Stomach (tissue), 19 donors: ENCODE measurements at places on chromosomes 3 and 15.

- no peaks in the 10 kb centered on the region for H3K27me3 ChIP-seq
- no peak overlapping the region for H3K4me3 ChIP-seq
- no peak for DNase-seq
- H3K27ac ChIP-seq: no peak overlapping the region
Measured at GRCh38 chr3:44906997-44907396, 32.6 kb downstream of the TGM4 start.

DNA sequence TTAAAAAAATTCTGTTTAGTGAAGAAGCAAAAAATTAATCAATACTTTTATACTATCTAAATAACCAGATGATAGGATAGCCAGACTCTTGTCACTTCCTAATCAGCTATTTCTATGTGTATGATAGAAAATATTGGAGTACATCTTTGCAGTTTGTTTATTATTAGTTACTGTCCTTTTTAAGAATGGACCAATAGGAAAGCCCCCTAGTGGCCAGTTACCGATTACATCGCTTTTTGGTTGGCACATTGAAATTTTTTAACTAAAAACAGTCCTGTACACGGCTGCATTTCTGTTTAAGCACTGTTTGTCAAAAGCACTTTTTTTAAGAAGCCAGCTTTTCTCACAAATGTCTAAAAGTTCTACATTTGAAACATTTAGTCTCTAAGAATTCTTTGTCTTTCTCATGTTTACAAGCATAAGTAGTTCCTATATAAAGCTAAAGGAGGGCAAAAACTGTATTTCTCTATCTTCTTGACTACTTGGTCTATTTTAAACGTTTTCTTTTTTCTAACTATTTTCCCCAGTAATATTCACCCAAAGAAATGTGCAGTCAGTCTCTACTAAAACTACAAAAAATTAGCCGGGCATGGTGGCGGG lies 253.2 kb upstream of the LRTM1 start:
- no peaks in the 10 kb centered on the region for H3K27me3 ChIP-seq
- no peak overlapping the region for H3K4me3 ChIP-seq
- no peak overlapping the region for H3K27ac ChIP-seq
- no peaks in the 10 kb centered on the region for H3K36me3 ChIP-seq
- peak; percentile 54 for DNase-seq

GRCh38 chr3:9231006-9231405 lies 18.4 kb downstream of the SRGAP3 start:
- no peaks in the 10 kb centered on the region for H3K36me3 ChIP-seq
- peaks cover 14% of the 10 kb centered on the region for H3K4me1 ChIP-seq
- H3K27ac ChIP-seq: no peak overlapping the region
- DNase-seq: peak; percentile 58
- no peaks in the 10 kb centered on the region for H3K27me3 ChIP-seq
- H3K4me3 ChIP-seq: no peak overlapping the region

- H3K36me3 ChIP-seq: peaks cover 24% of the 10 kb centered on the region
- no peak overlapping the region for H3K27ac ChIP-seq
- H3K4me3 ChIP-seq: no peak overlapping the region
Measured at GRCh38 chr15:58593870-58594269, 155.6 kb downstream of the ADAM10 start.

DNA sequence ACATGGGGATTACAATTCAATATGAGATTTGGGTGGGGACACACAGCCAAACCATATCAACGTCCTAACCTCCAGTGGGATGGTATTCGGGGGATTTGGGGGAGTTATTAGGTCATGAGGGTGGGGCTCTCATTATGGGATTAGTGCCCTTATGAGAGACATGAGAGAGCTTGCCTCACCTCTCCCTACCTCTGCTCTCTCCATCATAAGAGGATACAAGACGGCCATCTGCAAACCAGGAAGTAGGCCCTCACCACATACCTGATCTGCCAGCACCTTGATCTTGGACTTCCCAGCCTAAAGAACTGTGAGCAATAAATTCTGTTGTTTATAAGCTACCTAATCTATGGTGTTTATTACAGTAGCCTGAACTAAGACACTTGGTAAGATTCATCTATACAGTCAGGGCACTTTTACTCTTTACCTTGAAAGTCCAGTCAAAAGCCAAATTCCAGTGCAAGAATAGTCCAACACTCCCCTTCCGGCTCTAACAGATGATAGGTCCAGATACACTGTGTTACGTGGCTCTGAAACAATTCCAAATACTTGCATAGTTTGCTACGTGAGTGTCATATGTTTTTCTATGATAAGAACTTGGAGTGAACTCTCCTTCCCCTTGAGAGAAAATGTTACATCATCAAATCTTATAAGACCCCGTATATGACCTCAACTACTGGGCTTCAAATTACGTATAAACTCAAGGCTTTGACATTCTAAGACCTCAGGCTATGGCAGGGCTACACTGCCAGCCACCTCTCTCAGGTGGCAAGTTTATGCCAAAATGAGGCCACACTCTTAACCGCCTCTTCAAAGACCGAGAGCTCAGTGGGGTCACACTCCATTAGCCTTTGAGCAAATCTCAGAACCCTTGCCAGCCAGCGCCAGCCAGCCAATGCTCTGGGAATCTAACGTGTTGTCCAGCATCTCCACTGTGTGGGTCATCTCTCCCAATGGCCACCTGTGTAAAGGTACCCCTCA lies 129.9 kb downstream of the XXYLT1 start:
- H3K4me1 ChIP-seq: peaks cover 13% of the 10 kb centered on the region
- no peak overlapping the region for H3K27ac ChIP-seq
- DNase-seq: no peak
- H3K4me3 ChIP-seq: no peak overlapping the region
- no peaks in the 10 kb centered on the region for H3K36me3 ChIP-seq

- no peaks in the 10 kb centered on the region for H3K36me3 ChIP-seq
- no peak for DNase-seq
- no peaks in the 10 kb centered on the region for H3K27me3 ChIP-seq
- no peaks in the 10 kb centered on the region for H3K4me1 ChIP-seq
- H3K27ac ChIP-seq: no peak overlapping the region
- H3K4me3 ChIP-seq: no peak overlapping the region
Measured at GRCh38 chr3:174541708-174542315, 317.3 kb upstream of the NAALADL2 start.

GRCh38 chr15:82570721-82571508 lies 30.7 kb upstream of the RPS17 start:
- peak overlapping the region; percentile 43 for H3K4me3 ChIP-seq
- H3K27me3 ChIP-seq: peaks cover 4% of the 10 kb centered on the region
- peak; percentile 47 for DNase-seq
- H3K36me3 ChIP-seq: no peaks in the 10 kb centered on the region

- no peaks in the 10 kb centered on the region for H3K27me3 ChIP-seq
- H3K4me3 ChIP-seq: no peak overlapping the region
- no peaks in the 10 kb centered on the region for H3K4me1 ChIP-seq
- no peak overlapping the region for H3K27ac ChIP-seq
Measured at GRCh38 chr3:67030785-67031740, 33.0 kb downstream of the KBTBD8 start.

DNA sequence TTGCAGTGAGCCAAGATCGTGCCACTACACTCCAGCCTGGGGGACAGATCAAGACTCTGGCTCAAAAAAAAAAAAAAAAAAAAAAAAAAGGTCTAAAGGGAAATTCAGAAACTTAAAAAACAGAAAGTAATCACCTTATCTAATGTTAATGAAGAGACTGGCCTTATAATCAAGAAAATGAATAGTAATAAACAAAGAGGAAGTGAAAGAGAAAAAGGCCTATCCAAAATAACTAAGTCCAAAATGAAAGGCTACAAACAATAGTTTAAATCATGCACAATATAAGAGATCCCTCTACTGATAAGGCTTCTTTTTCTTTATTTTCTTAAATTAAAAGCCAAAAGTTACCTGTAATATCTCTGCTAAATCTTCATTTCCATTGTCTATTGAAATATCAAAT lies 37.1 kb upstream of the HDC start:
- peaks cover 66% of the 10 kb centered on the region for H3K36me3 ChIP-seq
- no peak overlapping the region for H3K27ac ChIP-seq
- H3K27me3 ChIP-seq: no peaks in the 10 kb centered on the region
- no peak overlapping the region for H3K4me3 ChIP-seq
- DNase-seq: no peak
- H3K4me1 ChIP-seq: no peaks in the 10 kb centered on the region

GRCh38 chr3:194369522-194370279 lies at the start of gene LRRC15:
Gene LRRC15 (minus strand): TSS chr3:194369743. CDS start chr3:194361043, 8,700 bp downstream.
- H3K27ac ChIP-seq: no peak within 1 kb of the TSS
- peak; percentile 28 for DNase-seq
- H3K27me3 ChIP-seq: peaks cover 8% of the 10 kb centered on the region
- H3K36me3 ChIP-seq: no peaks in the 10 kb centered on the region

GRCh38 chr15:57298204-57298603 lies 78.1 kb upstream of the CGNL1 start:
- H3K27me3 ChIP-seq: no peaks in the 10 kb centered on the region
- DNase-seq: no peak
- no peak overlapping the region for H3K27ac ChIP-seq
- no peaks in the 10 kb centered on the region for H3K36me3 ChIP-seq
- H3K4me1 ChIP-seq: no peaks in the 10 kb centered on the region

DNA sequence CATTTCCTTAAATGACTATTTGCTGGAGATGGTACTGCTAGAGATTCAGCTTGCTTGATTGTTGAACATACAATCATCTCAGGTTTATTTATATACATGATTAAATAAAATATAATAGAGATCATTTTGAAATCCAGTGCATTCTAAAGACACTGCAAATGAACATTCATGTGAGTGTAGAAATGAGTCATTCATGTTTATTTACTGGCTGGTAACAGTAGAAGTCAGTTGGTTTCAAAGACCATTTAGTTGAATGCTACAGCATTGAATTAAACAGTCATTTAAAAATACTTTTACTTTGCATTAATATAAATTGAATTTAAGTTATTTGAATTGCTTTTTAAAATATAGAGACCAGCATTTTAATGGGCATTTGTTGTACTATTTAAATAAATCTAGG lies 551.9 kb upstream of the GOLIM4 start:
- no peak overlapping the region for H3K4me3 ChIP-seq
- H3K27ac ChIP-seq: no peak overlapping the region
- H3K27me3 ChIP-seq: no peaks in the 10 kb centered on the region
- DNase-seq: no peak
- no peaks in the 10 kb centered on the region for H3K36me3 ChIP-seq

GRCh38 chr3:189270248-189270832 lies 98.6 kb downstream of the TPRG1 start:
- no peaks in the 10 kb centered on the region for H3K36me3 ChIP-seq
- H3K4me3 ChIP-seq: no peak overlapping the region
- H3K27me3 ChIP-seq: no peaks in the 10 kb centered on the region
- H3K4me1 ChIP-seq: no peaks in the 10 kb centered on the region
- no peak overlapping the region for H3K27ac ChIP-seq

GRCh38 chr15:40130799-40131502 lies 22.3 kb upstream of the BMF start:
- H3K4me1 ChIP-seq: no peaks in the 10 kb centered on the region
- no peak for DNase-seq
- no peaks in the 10 kb centered on the region for H3K36me3 ChIP-seq
- H3K27me3 ChIP-seq: no peaks in the 10 kb centered on the region
- H3K4me3 ChIP-seq: no peak overlapping the region

DNA sequence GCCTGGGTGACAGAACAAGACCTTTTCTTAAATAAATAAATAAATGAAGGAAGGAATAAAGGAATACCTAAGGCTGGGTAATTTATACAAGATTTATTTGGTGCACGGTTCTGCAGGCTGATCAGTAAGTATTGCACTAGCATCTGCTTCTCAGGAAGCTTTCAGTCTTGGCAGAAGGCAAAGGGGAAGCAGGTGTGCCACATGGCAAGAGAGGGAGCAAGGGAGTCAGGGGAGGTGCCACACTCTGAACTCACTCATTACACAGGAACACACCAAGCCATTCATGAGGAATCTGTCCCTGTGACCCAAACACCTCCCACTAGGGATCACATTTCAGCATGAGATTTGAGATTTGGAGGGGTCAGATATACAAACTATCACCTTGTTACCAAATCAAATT lies 56.4 kb downstream of the PRKCI start:
- H3K4me3 ChIP-seq: no peak overlapping the region
- no peaks in the 10 kb centered on the region for H3K27me3 ChIP-seq
- H3K27ac ChIP-seq: peak overlapping the region; percentile 10
- peaks cover 14% of the 10 kb centered on the region for H3K4me1 ChIP-seq
- DNase-seq: no peak

GRCh38 chr15:29925227-29926082 lies 103.2 kb upstream of the TJP1 start:
- no peak overlapping the region for H3K27ac ChIP-seq
- no peak overlapping the region for H3K4me3 ChIP-seq
- H3K36me3 ChIP-seq: no peaks in the 10 kb centered on the region
- DNase-seq: peak; percentile 83
- H3K4me1 ChIP-seq: peaks cover 16% of the 10 kb centered on the region

DNA sequence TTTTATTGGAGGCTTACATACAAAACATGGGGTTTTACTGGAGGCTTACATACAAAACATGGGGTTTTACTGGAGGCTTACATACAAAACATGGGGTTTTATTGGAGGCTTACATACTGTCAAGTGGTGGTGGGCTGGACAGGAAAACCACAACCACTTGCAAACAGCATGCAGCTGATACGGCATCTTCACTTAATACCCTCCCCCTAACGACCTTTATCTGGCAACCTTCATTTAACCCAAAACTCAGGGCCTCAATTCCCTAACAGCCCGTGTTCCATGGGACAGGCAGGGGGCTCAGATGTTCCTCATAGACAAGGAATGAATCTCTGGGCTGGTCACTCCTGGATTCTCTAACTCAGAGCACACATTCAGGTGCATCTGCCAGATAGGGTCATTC lies 137.1 kb downstream of the CD47 start:
- H3K4me1 ChIP-seq: peaks cover 13% of the 10 kb centered on the region
- no peak overlapping the region for H3K4me3 ChIP-seq
- H3K27ac ChIP-seq: no peak overlapping the region
- no peaks in the 10 kb centered on the region for H3K36me3 ChIP-seq
- no peaks in the 10 kb centered on the region for H3K27me3 ChIP-seq

DNA sequence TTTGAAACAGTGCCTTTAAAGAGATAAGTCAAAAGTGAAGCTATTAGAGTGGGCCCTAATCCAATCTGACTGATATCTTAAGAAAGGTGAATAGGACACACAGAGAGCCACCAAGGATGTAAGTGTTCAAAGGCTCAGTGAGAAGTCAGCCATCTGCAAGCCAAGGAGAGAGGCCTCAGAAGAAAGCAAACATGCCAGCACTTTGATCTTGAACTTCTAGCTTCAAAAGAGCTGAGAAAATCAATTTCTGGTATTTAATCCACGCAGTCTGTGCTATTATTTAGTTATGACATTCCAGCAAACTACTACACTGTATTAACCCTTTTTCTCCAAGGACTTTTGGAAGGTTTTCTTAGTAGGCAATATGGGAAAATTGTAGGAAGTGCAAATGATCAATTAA lies 95.7 kb downstream of the LRRC3B start:
- H3K4me3 ChIP-seq: no peak overlapping the region
- no peak overlapping the region for H3K27ac ChIP-seq
- H3K4me1 ChIP-seq: no peaks in the 10 kb centered on the region
- DNase-seq: peak; percentile 5
- H3K36me3 ChIP-seq: no peaks in the 10 kb centered on the region
